ENCODE measurements at places on chromosomes 13 and 19.

DNA sequence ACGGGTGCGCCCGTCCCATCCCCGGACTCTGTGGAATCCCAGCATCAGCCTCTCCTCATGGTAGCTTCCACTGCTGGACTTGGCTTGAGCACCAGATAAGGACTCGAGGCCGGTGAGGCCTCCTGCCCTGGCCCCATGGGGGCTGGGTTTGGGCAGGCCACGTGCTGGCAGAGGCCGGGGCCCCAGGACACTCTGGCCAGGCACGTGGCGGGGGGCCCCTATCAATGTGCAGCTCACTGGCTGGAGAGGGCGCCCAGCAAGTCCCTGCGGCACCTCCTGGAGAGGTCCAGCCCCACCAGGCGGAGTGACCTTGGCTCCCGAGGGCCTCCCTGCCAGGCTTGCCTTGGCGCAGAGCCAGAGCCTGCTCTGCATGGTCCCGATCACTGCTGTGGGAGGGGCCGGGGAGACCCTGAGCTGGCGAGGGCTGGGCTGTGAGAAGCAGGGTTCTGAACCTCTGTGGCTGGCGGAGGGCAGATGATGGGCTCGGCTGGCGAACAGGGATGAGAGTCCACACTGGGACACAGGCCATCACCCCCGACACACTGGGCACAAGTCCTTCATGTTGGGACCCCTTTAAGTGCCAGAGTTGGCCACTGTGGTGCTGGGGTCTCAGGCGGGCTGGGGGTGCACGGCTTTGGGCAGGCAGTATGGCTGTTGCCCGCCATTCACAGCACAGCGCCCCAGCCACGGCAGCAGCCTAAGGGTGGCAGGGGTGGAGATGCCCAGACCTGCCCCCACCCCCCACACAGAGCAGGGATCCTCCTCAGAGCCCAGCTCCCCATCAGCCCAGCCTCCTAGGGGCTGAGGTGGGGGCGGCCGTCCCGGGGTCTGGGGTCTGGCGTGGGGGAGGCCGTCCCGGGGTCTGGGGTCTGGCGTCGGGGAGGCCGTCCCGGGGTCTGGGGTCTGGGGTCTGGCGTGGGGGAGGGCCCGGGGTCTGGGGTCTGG is 19.1 kb downstream of the CEBPG start:
- DNase-seq: no peak

DNA sequence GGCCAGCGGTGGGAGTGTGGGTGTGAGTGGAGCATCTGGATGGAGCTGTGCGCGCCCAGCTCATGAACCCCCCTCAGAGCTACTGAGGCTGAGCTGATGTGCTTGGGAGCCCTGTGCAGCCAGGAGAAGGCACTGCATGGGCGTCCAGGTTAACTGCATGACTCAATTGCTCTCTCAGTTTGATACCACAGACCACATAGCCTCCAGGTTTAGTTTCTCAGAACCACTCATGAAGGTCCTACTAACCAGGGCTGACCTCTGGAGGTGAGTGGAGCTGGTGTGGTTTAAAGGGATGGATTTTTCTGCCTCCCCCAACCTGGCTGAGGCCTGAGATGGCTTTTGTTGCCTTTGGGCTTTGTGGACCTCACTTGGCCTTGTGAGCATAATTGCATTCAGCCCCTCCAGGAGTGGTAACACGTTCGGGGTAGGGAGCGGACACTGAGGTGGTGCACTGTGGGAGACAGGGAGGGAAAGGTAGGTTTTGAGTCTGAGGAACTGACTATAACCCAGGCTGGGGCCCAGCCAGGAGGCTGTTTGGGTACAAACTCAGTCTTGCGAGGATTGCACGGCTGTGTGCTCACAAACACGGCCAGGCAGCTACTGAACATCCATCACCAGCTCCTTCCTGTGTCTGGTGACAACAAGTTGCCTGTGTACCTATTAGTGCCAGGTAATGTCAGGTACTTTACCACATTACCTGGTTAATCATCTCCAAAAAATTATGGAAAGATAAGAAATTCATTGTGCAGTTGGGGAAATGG is 97.5 kb downstream of the RGCC start:
- no peak for DNase-seq

GRCh38 chr19:2952953-2953481 is 8.2 kb upstream of the ZNF77 start:
- DNase-seq: no peak

- DNase-seq: no peak
These were observed 28.0 kb downstream of the MAB21L1 start for GRCh38 chr13:35448465-35448864.

Measured in fibroblast of skin of right biceps (primary cell).